ENCODE measurements at places on chromosomes 4 and X.

- no peak for DNase-seq
Measured at GRCh38 chr4:575281-576141, 584 bp downstream of the TMEM271 start.

DNA sequence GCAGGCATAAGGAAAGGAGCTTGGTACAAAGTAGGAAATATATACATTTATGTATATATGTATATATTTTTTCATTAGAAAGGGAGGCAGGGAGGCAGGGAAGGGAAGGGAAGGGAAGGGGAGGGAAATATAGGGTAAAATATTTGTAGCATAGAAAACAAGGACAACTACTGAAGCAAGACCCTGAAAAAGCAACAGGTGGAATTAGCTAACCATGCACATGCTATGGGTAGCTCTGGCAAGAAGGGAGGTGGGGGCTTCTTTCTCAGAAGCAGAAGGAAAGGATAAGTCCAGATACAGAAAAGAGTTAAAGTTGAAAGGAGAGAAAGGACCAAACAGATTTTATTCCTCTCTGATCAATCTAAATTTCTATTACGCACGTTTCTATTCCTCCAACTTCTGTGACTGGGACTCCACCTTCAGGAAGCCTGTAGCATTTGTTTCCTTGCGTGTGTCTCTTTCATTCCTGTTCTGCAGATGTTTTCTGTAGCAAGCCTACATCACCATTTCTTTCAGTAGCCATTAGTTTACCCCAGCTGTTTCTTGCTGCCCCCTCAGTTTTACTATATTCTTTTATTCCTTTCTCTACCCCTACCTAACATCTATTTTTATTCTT is 82.9 kb downstream of the OR13H1 start:
- no peak for DNase-seq

DNA sequence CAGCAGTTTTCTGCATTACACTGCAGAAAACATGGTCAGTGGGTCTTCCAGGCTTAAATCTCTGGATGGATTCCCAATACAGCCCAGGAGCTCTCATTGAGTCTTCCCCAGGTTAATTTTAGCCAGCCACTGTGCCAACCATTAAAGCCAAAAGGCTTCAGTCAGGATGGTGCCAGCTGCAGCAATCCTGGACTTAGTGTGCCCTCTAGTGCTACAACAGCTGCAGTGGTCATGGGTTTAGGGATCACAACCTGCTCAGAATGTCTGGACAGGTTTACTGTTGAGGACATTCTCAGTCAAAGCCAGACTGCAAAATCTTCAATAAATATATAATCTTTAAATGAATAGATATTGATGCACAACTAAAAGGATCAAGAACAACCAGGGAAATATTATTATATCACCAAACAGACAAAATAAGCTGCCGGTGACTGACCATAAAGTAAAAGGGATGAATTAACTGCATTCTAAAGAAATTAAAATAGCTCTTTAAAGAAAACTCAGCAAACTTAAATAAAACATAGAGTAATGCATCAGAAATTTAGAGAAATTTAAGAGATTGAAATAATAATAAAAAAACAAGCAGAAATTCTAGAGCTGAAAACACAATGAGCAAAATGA is 639.9 kb downstream of the SPOCK3 start:
- DNase-seq: no peak

DNA sequence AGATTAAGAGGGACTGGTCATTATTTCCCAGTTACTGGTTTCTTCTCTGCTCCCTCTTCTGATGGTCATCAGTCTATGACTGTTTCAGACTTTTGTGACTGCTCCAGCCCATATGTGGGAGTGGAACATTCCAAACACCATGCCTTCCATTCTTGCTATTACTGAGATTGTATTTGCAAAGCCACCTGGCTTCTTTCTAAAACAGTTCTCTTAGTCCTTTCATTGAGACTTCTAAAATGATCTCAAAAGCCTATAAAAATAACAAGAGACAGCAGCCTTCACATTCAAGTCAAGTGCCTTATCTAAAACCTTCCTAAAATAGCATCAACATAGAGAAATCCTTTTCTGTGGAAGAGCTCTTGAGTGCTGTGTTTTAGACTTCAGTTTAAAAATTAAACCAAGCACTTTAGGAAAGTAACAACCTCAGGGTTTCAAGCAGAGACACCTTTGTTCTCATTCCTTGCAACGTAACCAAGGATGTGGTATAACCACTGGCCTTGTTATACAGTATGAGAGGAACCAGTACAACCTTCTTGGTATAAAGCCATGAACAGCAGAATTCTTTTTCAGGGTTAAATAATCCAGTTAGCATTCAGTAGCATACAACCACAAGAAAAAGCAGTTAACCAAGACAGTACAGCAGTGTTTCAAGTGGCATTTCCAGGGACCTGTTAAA is 97.1 kb downstream of the NFKB1 start:
- no peak for DNase-seq

GRCh38 chr4:10088135-10089010 is 28.2 kb downstream of the WDR1 start:
- no peak for DNase-seq

DNA sequence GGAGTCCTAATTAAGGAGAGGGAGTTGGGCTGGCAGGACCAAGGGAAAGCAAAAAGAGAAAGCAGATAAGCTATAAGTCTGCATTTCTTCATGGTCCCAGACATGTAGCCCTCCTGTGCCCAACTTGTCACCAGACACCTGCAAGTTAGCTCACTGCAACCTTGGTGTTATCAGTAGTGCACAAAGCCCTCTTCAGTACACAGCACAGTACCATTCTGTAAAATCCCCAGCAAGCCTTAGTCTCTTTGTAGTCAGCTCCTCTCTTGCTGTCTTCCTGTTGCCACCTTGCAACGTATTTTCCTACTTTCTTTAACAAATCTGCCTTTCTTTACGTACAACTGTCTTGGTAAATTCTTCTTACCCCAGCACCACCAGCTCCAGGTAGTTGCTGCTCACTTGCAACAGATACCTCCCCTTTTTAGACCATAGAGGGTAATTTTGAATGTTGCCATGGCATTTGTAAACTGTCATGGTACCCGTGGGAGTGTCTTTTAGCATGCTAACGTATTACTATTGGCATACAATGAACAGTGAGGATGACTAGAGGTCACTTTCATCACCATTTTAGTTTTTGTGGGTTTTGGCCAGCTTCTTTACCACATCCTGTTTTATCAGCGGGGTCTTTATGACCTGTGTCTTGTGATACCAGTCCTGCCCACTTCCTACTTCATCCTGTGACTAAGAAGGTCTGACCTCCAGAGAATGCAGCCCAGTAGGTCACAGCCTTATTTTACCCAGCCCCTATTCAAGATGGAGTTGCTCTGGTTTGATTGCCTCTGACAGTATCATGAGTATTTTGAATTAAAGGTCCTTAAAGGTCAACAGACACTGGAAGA is 28.3 kb upstream of the AP1S2 start:
- DNase-seq: no peak

DNA sequence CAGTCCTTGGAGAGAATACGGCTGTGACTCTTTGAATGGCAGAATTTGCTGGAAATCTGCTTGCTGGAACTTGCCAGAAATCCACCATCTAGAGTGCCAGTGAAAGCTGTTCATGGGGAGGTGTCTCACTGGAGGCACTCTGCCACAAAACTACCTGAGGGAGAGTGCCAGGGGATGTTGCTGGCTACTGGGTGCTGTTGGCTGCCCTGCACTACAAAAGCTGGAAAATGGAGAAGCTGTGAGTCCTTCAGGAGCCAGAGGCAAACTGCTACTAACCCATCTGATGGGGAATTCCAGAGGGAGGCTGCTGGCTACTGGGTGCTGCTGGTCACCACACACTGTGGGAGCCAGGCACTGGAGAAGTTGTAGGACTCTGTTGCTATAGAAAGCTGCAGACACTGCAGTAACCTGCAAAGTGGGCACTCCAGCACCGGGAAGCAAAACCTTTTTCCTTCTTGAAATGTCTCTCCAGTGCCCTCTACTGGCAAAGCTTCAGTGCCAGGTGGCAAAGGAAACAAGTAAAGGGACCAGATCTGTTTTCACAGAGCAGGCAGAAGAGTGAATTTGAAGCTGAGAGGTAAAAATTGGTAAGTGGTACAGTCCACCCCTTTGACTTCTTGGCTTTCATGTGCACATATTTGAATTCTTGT is 47.8 kb upstream of the HSD17B10 start:
- peak; percentile 16 for DNase-seq

DNA sequence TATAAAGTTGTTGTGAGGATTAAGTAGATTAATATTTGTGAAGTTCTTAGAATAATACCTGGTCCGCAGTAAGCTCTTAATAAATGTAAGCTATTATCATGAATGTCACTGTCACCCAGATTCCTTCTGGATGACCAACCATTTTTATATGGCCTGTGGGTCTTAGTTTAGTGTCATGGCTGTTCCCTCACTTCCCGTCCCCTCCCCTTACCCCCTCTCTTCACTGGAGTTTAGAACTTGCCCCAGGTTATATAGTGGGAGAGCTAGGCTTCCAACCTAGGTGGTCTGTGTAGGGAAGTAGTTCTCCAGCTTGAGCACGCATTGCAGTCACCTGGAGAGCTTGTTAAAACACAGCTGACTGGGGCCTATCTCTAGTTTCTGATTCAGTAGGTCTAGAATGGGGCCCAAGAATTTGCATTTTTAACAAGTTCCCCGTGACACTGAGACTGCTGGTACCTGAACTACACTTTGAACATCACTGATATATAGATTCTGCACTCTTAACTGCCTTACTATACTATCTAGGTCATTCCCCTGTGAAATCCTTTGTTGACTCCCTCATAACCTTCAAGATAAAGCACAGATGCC is 66.9 kb upstream of the PLAC1 start:
- no peak for DNase-seq

DNA sequence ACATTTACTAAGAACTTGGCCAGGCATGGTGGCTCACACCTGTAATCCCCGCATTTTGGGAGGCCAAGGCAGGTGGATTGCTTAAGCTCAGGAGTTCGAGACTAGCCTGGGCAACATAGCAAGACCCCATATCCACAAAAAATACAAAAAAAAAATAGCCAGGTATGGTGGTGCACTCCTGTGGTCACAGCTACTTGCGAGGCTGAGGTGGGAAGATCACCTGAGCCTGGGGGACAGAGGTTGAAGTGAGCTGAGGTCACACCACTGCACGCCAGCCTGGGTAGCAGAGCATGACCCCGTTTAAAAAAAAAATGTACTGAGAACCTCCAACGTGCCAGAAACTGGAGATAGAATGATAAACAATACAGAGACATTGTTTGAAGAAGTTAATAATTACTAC is 8.0 kb downstream of the OPRPN start:
- no peak for DNase-seq

GRCh38 chrX:7019555-7019954 is 128.0 kb upstream of the STS start:
- DNase-seq: no peak

DNA sequence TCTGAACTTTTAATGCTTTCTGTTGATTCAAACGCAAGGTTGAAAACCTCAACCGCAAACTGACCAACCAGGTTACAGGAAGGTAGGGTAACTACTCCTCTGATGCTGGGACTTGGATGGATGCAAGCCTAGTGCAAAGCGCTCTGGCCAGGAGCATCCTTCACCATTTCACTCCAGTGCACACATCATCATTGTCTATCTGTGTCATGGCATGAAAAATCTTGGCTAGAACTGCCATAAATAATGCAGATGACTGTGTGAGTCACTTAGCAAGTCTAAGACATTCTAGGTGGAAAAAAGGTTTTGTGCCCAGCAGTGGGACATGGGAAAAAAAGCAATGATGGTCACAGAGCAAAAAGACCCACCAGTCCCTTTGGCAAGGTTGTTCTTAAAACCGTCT is 10.9 kb downstream of the ADGRA3 start:
- no peak for DNase-seq

DNA sequence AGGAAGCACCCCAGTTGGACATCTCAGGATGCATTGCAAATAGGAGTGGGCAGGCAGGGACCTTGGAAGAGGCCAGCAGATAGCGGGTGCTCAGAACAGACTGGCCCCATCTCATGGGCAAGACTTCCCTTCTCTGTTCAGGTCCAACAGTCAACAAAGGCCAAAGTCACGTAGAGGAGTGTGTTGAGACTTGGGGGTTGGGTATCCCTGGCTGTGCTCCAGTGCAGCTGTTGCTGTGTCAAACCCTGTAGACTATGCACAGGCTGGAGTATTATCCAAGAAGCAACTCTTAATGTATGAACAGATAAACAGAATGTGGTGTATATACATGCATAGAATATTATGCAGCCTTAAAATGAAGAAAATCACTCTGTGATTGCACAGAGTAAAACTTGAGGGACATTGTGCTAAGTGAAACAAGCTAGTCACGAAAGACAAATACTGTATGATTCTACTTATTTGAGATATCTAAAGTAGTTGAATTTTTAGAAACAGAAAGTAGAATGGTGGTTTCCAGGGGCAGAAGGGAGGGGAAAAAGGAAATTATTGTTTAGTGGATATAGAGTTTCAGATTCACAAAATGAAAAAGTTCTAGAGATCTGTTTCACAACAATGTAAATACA is 192.1 kb upstream of the LCORL start:
- DNase-seq: no peak

DNA sequence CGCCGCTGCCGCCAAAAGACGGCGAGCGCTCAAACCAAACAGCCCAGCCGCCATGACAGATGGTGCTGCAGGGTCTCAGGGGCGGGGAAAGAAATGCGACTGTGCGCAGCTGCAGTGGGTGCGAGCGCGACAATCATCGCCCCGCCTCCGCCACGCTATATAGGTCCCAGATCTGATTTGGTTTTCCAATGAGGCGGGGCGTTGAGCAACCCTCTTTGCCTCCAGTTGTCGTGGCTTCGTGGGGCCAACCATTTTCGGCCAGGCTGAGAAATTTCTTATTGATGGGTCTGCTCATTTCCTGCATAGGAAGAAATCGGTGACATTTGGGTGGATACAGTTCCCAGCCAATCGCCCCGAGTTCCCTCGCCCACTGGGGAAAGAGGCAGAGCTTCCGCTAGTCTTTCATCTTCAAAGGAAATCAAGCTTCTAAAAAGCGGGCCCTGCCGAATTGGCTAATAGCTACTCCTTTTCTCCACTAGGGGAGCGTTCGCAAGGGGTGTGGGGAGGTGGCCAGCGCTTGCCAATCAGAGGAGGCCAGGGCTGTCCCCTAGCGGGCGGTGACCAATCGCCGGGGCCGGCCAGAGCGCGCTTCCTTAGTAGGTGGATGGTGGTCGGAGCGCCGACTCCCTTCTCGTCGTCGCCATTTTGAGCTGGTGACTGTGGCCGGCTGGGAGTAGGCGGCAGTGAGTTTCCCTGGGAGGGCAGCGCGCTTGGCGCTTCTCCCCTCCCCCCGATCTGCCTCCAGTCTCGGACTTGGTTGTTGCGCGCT is at the start of the genes NDUFB11 and RBM10:
Gene NDUFB11 (minus strand): TSS at position 77 of the 769 bp plus-strand sequence. CDS start 23 bp downstream, at position 54.
Gene RBM10 (plus strand): TSS at position 596 of the 769 bp plus-strand sequence. CDS start 2,261 bp downstream, outside the sequence.
- DNase-seq: peak; percentile 86

DNA sequence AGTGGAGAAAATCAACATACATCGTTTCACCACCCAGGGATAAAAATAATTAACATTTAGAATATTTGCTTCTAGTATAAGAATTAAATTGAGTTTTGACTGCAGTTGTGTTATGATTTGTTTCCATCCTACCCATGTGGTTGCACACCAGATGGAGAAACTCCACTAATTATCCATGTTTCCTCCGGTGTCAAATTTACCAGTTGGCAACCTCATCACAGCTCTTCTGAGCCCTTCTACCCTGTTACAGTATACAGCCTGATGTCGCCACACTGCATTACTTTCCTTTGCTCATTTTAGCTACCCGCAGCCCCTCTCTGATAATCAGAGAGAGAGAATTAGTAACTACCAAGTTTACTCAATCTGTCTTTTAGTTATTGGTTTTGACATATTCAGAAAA is 411.2 kb downstream of the DTHD1 start:
- no peak for DNase-seq

Data from stimulated activated CD8-positive, alpha-beta memory T cell treated with anti-CD3 and anti-CD28 coated beads, Interleukin-7, amount 100 ng/mL, for 4 hours (primary cell).